Endothelial cell of umbilical vein (primary cell): ENCODE measurements at places on chromosomes 7 and 10. TPM values are rescaled to one million over a fixed set of nuclear protein-coding genes. Genes with fewer than 3 reads are reported as not detected.
A peak's percentile ranks its signal among the peaks of the same experiment; 100 is the strongest.

GRCh38 chr7:542713-543500 is 23.3 kb upstream of the PDGFA start:
- H3K4me1 ChIP-seq: peaks cover 30% of the 10 kb centered on the region
- peak overlapping the region; percentile 87 for H3K27ac ChIP-seq
- no peaks in the 10 kb centered on the region for H3K36me3 ChIP-seq
- no peaks in the 10 kb centered on the region for H3K27me3 ChIP-seq
- no peak overlapping the region for H3K4me3 ChIP-seq

GRCh38 chr10:19803676-19804075 is 12.6 kb upstream of the PLXDC2 start:
- H3K27ac ChIP-seq: no peak overlapping the region
- no peaks in the 10 kb centered on the region for H3K4me1 ChIP-seq
- no peak for DNase-seq
- H3K27me3 ChIP-seq: no peaks in the 10 kb centered on the region
- H3K4me3 ChIP-seq: no peak overlapping the region

- H3K4me3 ChIP-seq: no peak overlapping the region
- H3K27ac ChIP-seq: no peak overlapping the region
- H3K27me3 ChIP-seq: no peaks in the 10 kb centered on the region
- no peaks in the 10 kb centered on the region for H3K36me3 ChIP-seq
- H3K4me1 ChIP-seq: no peaks in the 10 kb centered on the region
Observed at GRCh38 chr10:12431151-12432101, 82.1 kb downstream of the CAMK1D start.

Gene SPDYE1
- total RNA-seq: 0.12 TPM in 1 of 2 replicates, not detected in the other

Gene ATOH7
- total RNA-seq: not detected in 2 replicates
